ENCODE measurements at places on chromosomes 2 and 18.

- DNase-seq, result no peak
Observed at GRCh38 chr2:217090024-217090473, 230.2 kb upstream of the TNP1 start.

DNA sequence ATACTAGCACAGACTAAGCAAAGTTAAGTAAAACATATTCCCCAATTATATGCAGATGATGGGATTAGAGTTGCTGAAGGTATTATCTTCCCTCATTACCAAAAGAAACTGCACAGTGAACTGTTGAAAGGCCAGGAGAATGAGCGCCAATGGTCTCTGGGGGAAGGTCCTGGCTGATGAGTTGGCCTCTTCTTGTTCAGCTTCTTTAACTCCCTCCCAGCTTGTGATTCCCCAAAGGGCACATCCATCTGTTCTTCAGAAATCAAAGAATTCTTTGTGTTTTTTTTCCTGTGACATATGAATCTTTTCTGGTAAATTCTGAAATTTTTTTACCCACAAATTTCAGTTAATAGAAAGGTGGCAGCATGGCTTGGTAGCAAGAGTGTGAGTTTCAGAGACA lies 667.6 kb downstream of the CNTNAP5 start:
- no peak for DNase-seq

- no peak for DNase-seq
Observed at GRCh38 chr2:218876562-218877219, 4.0 kb upstream of the WNT10A start.

- no peak for DNase-seq
Observed at GRCh38 chr2:207045531-207045930, 106.2 kb downstream of the CPO start.

DNA sequence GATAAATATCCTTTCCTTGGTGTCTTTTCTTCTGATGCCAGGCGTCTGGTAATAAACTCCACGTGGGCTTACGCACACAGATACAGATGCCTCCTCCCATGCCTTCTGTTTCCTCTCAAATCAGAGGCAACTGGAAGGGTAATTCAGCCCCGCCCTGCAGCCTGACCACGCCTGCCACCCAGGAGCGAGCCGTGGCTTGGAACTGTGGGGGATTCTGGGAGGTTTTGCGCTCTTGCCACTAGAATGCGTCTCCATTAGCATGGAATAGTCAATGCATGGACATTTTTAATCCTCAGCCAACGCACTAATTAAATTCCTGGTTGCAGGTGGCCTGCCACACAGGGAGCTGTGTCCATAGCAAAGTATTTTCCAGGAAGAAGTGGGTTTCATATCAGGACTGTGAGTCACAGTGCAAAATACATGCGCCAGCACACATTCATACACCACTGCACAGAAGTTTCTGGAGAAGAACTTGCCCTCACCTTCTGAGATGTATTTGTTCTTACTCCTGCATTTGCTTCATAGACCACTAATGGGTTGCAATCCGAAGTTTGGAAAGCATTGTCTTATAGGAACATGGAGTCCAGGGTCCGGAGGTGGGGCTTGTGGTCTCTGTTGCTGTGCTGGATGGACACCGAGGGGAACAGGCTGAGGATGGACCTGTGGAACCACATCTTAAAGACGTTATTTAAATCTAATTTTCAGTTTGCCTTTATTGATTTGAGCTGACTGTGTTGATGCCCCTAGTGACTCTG lies 151.4 kb downstream of the LDLRAD4 start:
- peak; percentile 53 for DNase-seq

GRCh38 chr2:190065839-190066238 lies 3.3 kb upstream of the MSTN start:
- no peak for DNase-seq

Data from coronary artery (tissue), 2 donors.